ENCODE measurements at places on chromosomes 1 and 21. TPM values are rescaled to one million over a fixed set of nuclear protein-coding genes. Genes with fewer than 3 reads are reported as not detected.

The CTSE gene
- total RNA-seq, result not detected

The AGPAT3 gene
- total RNA-seq, result 45.9 TPM

The ADCY10 gene
- total RNA-seq, result 0.32 TPM

The MTMR11 gene
- total RNA-seq, result 4.7 TPM

The NHLH1 gene
- not detected for total RNA-seq

The OR2AK2 gene
- not detected for total RNA-seq

The SEMA6C gene
- 2.6 TPM for total RNA-seq

GRCh38 chr1:201153474-201154388 lies 543 bp downstream of the TMEM9 start:
- no peak for DNase-seq

GRCh38 chr1:113396585-113396984 lies 6.3 kb downstream of the MAGI3 start:
- DNase-seq, result no peak

DNA sequence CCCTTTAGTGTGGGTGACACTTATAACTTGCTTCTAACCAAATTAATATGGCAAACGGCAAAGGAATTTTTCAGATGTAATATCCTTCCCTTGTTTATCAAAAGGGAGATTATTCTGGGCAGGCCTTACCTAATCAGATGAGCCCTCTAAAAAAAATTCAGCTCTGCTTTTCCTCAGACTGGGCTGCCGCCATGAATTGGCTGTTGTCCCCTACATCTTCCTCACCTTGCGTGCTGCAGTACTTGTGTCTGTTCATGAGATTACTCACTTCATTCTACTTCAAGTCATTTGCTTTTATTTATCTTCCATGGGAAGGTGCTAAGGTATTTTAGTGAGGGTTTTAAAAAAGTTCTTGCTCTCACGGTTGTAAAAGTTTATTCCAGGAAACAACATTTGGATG lies 705.5 kb downstream of the KCNT2 start:
- DNase-seq, result no peak

DNA sequence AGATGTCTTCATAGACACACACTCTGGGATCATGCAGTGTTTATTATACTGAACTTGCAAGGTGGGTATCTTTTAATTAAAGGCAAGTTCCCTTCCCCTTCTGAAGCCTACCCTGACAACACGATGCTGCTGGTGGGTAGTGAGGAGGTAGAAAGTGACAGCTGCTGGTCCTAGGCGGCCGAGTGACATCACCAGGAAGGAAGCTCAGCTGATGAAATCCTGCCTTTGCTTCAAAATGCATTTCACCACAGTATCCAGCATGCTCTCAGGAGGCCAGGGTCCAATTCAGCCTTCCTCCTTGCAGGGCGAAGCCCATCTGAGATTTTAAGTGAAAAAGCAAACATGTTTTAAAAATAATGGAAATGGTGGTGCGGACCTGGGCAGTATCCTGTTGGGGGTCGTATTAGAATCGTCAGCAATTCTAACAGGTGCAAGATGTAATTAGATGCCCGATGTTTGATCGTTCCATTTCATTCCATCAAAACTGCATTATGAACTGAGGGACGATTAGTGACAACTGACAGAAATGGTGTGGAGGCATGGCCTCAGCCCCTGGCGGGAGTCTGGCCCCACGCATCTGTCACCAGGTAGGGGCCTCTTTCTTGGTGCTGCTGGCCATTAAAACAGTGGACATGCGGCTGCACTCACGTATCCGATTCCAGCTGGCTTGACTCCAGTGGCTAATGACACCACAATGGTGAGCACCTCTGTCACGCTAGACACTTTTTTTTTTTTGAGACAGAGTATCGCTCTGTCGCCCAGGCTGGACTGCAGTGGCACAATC lies 324.8 kb upstream of the C1orf174 start:
- DNase-seq, result no peak

- no peak for DNase-seq
Measured at GRCh38 chr1:161215076-161215475, at the start of gene FCER1G. FCER1G (plus strand) TSS chr1:161215295; CDS start chr1:161215322, 27 bp downstream.

GRCh38 chr21:18468790-18469189 lies 65.2 kb upstream of the TMPRSS15 start:
- DNase-seq, result no peak

DNA sequence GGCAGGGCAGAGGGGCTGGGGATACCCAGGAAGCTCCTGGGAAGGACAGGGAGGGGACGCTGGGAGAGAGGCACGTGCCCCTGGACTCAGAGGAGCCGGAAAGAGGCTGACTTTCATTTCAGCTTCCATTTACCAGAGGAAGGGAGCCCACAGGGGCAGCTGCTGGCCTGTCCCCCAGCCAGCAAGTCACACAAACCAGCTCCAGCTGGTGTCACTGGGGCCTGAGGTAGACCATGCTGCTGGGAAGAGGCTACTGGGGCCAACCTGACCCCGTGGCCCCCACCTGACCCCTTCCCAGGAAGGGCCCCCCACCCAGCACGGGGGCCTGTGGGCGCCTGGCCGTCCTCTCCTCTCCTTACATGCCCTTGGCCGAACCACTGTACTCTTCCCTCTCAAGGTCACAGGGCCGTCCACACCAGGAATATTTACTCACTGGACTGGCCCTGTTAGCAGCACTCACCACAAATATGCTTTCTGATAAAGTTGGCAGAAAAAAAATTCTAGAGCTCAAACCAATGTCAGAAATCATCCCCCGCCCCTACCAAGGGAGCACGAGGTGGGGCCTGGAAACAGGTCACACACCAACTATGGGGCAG lies 110.5 kb downstream of the CASZ1 start:
- no peak for DNase-seq

- DNase-seq, result no peak
Measured at GRCh38 chr1:171017426-171017825, 73.3 kb upstream of the FMO3 start.

DNA sequence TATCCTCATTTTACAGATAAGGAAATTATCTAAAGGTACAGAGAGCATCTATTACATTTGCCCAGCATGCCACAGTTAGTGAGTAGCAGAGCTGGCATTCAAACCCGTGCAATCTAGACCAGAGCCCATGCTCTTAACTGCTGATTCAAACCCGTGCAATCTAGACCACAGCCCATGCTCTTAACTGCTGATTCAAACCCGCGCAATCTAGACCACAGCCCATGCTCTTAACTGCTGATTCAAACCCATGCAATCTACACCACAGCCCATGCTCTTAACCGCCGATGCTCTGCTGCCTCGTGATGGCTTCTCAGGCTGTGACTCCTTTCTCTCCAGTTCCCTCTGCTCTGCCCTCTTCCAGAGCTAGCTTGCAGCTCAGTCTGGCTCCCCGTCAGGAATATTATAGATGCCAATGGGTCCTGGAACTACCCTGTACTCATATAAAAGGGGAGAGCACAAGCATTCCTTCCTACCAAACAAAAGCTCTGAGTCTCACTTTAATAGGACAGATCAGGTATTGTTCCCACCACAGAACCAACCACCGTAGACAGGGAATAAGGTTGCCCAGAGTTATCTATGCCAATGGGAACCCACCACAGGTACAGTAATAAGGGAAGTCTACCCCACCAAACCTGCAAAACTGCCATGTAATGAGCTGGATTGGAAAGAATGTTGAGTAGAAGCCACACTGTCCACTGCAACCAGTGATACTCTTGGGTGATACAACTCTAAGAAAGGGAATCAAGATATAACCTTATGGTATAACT lies 78.4 kb downstream of the SMYD3 start:
- no peak for DNase-seq

- DNase-seq, result peak; percentile 61
Measured at GRCh38 chr1:14915356-14916054, 238.0 kb upstream of the TMEM51 start.

DNA sequence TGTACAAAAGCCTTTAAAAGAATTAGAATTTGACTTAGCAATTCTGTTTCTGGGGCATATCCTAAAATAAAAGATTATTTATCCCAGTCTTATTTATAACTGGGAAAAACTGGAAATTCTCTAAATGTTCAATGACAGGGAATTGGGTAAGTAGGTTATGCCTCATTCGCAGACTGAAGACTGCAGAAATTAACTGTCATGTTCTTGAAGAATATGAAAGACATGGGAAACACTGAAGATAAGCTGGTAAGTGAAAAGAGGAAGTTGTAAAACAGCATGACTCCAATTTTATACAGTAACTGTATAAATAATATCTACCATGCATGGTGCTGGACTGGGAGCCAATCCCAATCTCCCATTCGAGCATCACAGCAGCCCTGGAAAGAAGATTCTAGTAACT lies 50.6 kb upstream of the SLC2A1 start:
- no peak for DNase-seq

DNA sequence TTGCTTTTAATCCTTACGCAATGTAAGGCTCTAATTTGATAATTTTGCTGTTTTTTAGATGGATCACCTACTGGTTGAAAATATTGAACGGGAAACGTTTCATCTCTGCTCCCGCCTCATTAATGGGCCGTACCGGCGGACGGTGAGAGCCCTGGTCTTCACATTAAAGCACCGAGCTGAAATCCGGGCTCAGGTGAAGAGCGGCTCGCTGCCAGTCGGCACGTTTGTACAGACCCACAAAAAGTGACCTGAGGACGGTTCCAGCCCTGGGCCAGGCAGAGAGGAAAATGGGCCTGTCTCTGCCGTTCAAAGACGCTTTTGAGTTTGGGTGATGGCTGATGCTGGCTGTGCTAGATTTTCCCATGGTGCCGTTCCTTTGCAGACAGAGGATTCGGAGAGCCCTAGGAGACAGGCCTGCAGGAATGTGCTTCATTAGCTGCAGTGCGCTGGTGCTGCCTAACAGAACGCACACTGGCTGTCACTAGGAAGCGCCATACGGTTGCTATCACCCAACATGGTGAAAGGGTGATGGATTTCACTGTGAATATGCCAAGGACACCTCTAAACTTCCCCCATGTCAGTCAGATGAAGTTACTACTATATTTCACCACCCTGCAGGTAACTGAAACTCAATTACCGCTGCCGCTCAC lies 42.9 kb downstream of the TCEANC2 start:
- no peak for DNase-seq

DNA sequence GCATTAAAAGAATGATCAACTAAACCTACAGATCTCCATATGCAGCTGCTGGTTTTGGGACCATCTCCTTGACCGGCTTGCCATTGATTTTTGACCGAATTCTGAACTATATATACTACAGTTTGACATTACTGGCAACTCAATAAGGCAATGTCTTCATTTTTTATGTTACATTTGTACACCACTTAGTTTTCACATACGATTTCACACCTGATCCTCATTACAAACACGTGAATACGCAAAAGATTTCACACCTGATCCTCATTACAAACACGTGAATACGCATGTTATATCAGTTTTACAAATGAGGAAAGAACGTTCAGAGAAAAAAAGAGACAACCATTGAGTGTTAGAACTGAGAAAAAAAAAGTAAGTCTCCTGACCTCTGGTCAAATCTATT lies 1.1 kb downstream of the SASS6 start:
- DNase-seq, result no peak
